SK-N-DZ (cell line): ENCODE measurements at places on chromosomes 7 and 10.
A peak's percentile ranks its signal among the peaks of the same experiment; 100 is the strongest.

- no peak for DNase-seq
These were observed 29.4 kb upstream of the CLDN3 start for GRCh38 chr7:73799282-73800141.

- peak; percentile 10 for DNase-seq
These were observed 53.7 kb upstream of the ZNF273 start for GRCh38 chr7:64849250-64849923.

- DNase-seq: no peak
These were observed 39.7 kb downstream of the ARID5B start for GRCh38 chr10:61941202-61941681.

DNA sequence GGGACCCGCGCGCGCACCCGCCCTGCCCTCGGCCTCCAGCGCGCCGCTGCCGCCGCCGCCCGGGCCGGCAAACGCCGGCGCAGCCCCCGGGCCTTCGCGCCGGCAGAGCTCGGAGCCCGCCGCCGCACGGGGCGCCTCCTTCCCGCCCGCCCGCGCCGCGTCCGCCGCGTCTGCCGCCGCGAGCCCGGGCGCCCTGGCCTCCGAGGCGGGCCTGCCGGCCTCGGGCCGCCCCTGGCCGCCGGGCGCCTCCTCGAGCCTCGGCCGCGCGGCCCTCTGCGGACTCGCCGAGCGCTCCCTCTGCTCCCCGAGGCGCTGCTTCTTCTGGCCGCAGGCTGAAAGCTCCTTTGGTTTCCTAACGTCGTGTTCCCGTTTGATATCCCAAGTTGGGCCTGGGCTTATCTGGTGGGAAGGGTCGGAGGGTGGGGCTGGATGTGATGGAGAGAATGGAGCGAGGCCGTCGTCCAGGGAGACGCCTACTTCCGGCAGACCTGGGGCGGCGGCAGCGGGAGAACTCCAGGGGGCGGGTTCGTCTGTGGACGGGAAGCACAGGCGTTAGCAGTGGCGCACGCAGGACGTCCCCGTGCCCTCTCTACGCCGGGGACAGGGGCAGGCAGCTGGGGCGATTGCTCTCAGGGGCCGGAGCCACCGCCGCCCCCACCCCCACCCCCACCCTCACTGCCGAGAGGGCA lies 221.0 kb downstream of the PHTF2 start:
- DNase-seq: peak; percentile 92

- DNase-seq: no peak
These were observed 101.9 kb downstream of the ELMO1 start for GRCh38 chr7:37346761-37347160.

DNA sequence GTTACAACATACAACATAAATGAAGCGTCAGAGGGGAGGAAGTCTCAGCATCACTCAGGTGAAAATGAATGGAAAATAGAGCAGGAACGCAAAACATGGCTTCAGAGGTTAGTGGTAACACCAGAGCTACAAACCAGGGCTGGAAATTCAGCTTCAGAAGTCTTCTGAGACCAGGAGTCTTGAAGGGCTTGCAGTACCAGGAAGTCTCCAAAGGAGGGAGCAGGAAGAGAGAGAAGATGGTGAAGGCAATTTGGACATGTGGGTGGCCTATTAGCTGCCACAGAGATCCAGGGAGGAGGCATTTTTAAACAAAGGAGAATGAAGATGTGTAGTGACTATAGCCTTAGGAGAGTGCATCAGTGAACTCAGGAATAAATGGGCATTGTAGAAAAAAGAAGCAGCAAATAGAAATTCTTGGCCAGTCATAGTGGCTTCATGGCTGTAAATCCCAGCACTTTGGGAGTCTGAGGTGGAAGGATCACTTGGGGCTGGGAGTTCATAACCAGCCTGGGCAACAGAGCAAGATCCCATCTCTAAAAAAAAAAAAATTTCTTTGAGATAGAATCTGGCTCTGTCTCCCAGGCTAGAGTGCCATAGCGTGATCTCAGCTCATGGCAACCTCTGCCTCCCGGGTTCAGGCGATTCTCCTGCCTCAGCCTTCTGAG lies 9.3 kb upstream of the TET1 start:
- peak; percentile 85 for DNase-seq

GRCh38 chr7:71612911-71613310 lies 481.0 kb downstream of the GALNT17 start:
- DNase-seq: no peak

DNA sequence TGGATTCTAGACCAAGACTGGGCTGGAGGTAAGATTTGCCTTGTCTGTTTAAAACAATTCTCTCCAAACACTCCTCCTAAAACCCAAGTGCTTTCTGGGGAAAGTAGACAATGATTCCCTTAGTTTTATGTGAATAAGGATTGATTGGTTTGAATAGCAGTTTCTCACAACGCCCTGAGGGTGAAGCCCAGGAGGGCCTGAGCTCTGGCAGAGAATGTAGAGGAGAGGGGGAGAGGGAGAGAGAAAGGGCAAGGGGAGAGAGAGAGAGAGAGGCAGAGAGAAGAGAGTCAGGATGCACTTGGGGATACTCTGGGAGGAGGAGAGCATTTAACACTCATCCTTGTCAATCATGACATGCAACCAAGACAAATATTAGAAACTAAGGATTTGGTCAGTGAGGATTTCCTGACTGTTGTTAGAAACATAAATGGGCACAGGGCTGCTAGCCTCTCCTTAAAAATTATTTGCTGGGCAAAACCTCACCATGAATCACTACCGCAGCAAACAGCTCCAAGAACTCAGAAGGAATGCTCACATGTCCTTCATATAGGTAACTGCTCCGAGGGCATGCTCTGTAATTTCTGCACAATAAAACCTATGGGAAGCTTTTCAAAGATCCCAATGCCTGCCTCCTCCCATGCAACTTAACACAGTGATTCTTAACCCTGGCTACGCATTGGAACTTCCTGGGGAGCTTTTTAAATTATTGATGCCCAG lies 55.2 kb upstream of the RAPGEF5 start:
- DNase-seq: no peak

DNA sequence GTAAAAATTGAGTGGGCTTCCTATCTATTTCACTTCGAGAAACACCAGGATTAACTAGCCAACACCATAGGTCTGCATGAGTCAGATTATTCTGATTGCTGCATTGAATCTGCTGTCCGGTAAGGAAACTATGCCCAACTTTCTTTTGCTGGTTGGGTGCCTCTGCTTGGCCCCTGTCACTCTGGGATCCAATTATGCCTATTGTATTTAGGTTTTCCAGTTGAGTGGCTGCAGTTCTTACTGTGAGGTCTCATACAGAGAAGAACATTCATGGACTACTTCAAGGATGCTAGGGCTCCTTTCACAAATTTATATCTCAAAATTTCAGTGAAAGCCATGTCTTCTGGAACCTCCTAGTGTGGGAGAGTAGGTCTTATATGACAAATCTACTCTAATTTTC lies 215.1 kb upstream of the SORCS1 start:
- DNase-seq: no peak

DNA sequence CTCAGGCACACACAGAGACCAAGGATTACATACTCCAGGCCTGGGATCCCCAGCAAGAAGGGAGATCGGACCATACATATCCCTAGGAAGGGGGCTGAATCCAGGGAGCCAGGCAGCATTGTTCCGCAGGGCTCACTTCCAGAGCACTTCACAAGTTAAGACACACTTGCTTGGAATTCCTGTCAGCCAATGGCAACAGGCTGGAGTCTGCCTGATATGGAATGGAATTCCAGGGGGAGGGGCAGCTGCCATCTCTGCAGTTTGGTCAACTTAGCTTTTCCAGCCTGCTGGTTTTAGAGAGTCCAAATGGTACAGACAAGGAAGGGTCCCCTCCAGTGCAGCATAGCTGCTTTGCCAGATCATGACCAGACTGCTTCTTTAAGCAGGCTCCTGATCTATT lies 290.0 kb upstream of the GLI3 start:
- DNase-seq: no peak

DNA sequence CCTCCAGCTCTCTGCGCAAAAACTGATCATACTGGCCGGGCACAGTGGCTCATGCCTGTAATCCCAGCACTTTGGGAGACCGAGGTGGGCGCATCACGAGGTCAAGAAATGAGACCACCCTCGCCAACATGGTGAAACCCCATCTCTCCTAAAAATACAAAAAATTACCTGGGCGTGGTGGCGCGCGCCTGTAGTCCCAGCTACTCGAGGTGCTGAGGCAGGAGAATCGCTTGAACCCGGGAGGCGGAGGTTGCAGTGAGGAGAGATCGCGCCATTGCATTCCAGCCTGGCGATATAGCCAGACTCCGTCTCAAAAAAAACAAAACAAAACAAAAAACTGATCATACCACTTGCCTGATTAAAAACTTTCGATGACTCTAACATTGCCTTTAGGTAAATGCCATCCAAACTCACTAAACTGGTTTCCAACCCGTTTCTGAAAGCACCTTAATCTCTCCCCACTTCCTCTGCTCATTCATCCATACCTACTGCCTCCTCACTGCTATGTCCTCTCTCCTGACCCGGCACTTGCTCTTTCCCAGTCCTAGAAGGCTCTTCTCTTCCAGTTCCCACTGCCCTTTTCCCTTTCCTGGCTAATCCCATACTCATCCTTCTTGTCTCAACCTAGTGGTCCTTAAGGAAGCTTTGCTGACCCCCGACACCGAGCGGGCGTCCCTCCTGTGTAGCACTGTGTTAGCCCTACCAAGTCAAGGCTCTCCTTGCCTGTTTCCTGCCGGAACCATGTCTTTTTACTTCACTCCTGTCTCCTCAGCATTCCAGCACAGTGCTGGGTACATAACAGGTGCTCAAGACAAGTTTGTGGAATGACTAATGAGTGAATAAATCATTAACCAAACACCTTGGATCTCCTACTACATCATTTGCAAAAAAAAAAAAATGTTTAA lies 686 bp upstream of the MIOS start:
- peak; percentile 38 for DNase-seq
